HFF-Myc (cell line): ENCODE measurements at places on chromosomes 6 and 20.

DNA sequence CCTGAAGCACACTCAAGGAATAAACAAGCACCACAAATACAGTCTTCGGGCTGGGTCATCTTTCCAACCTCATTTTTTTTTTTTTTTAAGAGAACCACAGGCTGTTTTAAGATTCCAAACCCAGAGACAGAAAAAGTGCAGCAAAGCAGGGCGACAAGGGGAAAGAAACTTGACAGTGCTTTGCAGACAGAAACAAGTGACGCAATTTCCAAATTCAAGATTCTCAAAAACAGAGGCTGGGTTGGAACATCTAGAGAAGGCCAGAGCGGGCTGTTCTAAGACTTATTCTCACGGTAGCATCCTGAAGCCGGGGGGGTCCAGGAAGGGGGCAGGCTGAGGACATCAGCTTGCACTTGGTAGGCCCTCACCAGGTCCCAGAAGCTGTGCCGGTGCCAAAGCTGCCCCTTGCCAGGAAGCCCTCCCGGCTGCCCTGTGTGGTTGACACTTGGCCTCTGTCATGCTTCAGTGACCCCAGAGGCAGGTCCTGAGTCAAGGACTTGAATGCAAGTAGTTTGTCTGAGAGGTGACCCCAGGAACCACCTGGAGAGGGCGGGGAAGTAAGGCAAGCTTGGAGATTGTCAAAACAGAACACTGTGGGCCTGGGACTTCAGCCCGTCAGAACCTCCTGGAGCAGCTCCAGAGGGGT is 50.5 kb downstream of the BMP7 start:
- DNase-seq, result no peak

DNA sequence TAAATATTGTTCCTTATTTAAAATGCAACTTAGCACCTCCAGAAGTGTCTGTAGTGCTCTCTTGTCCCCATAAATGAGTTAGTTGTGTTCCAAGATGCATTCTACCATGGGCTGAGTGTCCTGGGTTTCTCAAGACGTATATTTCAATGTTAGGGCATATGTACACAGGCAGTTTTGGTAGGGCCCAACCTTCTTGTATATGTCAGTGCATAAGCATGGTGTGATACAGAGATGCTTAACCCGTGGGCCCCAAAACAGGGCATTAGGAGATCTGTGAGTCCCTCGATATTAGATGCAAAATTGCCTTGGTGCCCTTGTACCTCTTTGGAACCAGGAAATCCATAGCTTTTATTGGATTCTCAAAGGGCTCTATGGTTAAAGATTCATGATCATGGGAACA is 91.5 kb upstream of the HIVEP1 start:
- DNase-seq, result no peak

- no peak for DNase-seq
Observed at GRCh38 chr6:92586236-92586977, 833.0 kb downstream of the EPHA7 start.

DNA sequence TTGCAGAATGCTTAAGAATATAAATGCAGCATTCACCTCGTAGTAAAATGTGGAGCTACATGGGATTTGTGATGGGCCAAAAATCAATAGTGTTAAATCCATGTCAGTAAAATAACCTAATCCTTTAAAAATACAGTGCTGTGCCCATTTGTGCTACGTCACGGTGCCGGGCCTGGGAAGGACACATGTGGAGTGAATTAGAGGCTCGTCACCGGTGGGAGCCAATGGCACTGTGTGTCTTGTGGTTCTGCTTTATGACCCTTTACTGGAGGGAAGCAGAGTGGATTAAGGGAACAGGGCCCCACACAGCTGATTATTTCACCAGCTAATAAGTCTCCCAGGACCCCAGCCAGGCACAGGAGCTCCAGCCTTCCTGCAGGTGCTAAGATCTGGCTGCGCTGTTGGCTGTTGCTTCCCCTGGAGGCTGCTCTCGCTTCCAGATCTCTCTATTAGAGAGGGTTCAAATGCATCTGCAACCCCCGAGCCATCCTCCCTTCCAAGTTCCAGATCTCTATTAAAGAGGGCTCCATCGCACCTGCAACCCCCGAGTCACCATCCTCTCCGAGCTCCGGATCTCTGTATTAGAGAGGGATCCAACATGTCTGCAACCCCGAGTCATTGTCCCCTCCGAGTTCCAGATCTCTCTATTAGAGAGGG is 405.8 kb downstream of the CDH4 start:
- no peak for DNase-seq

- no peak for DNase-seq
Observed at GRCh38 chr20:56865055-56865454, 235.9 kb downstream of the TFAP2C start.

DNA sequence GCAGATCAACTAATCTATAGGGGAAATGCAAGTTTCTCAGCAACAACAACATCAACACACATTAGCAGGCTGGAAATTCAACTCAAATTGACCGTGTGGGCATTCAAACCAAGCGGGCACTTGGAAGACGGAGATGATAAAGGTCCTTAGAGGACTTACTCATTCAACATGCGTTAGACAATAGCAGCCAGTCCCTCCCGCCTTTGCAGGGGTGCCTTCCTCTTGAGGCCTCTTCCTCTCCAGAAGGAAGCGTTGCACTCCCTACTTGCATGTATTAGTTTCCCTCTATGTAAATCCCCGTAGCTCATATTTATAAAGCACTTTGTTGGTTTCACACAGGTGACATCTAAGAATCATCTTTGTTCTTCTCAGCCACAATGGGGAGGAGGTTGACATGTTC is 300.8 kb upstream of the STXBP5 start:
- DNase-seq, result no peak

DNA sequence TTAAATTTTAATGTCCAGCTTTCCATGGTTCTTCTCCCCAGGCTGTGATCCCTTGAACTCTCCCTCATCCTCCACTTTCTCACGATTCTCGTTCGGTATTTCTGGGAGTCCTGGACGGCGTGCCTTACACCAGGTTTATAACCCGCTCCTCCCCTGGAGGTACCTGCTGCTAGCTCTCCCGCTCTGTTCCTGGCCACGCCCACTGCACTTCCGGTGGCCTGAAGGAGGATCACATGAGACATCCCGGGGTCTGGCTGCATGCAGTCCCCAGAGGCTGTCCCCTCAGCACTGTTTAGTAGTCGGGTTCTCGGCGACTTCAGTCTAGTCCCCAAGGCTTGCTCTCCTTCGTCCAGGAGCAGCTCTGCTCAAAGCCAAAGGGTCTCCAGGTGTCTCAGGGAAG is 28.4 kb upstream of the GCLC start:
- no peak for DNase-seq

GRCh38 chr20:34127792-34128191 is 15.7 kb upstream of the EIF2S2 start:
- no peak for DNase-seq

DNA sequence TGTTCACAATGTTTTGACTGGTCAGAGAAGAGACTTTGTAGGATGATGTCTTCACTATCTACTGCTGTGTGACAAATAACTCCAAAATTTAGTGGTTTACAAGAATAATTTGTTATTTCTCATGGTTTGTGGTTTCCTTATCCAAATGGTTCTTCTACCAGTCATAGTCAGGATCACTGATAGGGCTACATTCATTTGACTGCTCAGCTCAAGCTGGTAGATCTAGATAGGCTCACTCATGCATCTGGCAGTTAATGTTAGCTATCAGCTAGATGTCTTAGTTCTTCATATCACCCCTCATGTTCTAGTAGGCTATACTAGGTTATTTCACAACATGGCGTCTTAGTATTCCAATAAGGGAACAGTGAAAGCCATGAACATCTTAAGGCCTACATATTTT is 131.0 kb downstream of the ID4 start:
- DNase-seq, result no peak

DNA sequence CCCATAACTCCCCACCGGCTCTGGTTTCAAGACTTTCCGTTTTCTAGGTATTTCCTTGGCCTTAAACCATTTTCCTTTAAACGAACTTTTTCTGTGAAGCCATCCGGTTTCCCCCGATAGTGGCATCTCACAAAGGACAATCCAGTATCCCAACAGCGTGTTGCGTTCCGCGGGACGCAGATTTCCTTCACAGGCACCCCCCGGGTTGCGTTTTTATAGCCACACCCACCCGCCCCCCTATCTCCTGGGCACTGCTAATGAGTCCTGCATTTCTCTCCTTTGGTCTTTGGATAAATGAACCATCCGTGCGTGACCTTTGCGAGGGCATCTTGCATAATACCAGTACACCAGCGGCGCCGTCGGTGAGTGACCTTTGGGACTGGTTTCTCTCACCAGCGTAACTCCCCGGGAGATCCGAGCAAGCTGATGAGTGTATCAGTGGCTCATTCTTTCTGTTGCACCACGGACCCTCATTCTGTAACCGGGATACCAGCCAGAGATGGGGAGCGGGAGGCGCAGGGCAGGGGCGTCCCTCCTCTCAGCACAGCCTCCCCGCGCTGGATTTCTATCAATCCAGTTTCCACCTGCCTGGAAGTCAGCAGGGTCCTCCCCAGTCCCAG is 586 bp upstream of the NQO2 start:
- no peak for DNase-seq

DNA sequence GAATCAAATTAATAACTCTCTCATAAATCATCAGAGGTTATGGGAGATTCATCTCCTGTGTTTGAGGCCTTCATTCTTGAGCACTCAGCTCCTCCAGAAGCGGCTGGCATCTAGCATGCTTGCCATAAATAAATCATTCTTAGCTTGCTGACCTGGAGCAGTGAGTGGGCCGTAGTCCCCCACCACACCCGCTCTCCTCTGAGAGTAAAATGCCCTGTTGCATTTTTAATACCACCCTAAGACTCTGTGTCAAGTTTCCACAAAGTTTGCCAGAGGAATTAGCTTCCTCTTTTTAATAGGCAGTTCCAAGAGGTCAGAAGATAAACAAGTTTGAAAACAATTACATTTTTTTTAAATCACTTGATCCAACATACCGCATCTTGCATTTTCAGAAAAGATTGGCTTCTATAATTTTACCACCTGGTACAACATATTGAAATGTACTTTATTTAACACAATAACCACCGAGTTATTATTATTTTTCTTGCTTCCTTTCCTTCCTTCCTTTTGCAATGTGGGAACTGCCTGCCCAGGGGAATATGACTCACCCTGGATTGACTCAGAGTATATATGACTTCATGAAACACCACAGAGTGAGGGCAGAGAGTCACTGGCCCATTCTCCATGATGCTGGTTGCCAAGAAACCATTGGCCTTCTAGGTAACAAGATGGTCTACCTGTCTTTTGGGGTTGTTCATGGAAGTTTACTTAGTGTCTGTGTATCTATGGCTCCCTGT is 29.4 kb upstream of the CLIC5 start:
- peak; percentile 67 for DNase-seq

- no peak for DNase-seq
Observed at GRCh38 chr20:22717466-22717865, 133.1 kb upstream of the FOXA2 start.

DNA sequence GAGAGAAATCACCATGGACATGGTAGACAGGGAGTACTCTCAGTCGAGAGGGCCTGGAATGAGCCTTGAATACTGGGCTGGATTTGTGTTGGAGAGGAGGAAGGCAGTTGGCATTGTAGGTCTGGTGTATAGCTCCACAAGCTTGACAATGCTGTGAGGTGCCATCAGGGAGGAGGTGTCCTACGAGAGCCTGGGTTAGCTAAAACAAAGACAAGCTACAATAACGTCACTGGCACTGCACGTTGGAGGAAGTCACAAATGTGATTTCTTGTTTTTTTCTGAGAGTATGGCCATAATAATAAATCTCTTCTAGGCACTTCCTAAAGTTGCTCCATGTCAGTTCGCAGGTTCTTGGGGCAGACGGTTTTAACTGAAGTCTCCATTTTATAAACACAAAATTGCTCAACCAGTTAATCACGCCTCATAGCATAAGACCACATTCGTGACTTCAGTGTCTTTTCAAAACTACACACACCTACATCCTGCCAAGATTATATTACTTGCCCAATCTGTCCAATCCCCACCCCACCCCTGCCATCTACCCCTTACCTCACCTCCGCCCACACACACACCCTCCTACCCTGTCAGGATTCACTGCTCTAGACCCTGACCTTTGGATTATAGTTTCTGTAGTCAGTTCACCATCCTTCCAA is 4.4 kb upstream of the HLA-DMB start:
- no peak for DNase-seq

- no peak for DNase-seq
Observed at GRCh38 chr6:17096652-17097051, 5.2 kb upstream of the STMND1 start.

GRCh38 chr6:87049779-87050178 is 45.1 kb downstream of the CGA start:
- DNase-seq, result no peak

DNA sequence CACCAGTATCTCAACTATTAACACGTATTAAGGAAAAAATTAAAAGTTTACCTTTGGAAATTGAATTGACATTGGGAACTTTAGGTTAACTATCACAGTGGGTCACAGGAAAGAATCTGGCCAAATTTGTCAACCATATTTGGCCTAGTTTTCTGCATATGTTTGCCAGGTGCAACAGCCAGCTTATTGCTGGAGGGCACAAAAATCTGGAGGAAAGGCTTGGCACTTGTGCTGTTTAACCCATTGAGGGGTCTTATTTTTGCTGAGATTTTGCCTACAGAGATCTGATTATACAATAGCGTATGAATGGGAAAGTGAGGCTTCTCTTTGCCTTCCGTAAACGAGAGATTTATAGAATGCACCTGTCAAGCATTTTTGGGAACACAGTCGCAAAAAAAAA is 190.4 kb downstream of the PRL start:
- DNase-seq, result no peak

- DNase-seq, result no peak
Observed at GRCh38 chr6:56875961-56876360, 78.9 kb upstream of the BEND6 start.

GRCh38 chr6:41591122-41591521 is 44.9 kb downstream of the FOXP4 start:
- DNase-seq, result no peak

- DNase-seq, result no peak
Observed at GRCh38 chr6:46029602-46030001, 13.9 kb upstream of the CLIC5 start.

DNA sequence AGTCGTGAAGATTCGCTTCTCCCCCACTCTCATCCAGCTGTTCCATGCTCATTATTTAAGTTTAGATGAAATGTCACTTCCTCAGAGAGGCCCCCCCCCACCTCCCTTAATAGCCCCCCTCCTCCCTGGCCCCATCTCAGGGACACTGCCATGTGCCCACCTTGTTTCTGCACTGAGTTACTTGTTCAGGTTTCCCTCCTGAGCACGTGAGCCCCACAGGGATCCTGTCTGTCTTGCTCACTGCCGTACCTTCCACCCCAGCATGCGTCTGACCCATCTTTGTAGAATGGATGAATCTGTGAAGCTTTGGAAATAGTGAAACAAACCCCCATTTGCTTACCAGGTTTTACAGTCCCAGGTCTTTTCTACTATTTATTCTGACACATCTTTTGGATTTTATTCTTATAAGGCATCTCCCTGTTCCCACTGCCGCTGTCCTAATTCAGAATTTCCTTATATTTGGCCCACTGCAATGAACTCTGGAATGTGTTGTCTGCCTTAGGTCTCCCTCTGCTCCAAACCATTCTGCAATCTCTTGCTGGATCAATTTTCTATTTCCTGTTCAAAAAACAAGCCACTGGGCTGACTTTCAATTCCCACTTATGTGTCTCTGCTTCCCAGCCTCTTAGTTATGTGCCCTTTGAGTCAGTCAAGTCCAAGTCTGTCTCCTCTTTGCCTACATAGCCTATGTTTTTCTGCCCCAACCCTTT is 136.5 kb upstream of the ECI2 start:
- no peak for DNase-seq
